ENCODE measurements at places on chromosomes 1 and 21. TPM values are rescaled to one million over a fixed set of nuclear protein-coding genes. Genes with fewer than 3 reads are reported as not detected.

- DNase-seq, result no peak
Measured at GRCh38 chr1:168601051-168601450, 24.6 kb downstream of the XCL1 start.

GRCh38 chr1:100325415-100326324, 26.6 kb upstream of the CDC14A start:
- DNase-seq, result no peak

The HTR6 gene
- polyA plus RNA-seq, result not detected

The SAMSN1 gene
- polyA plus RNA-seq, result 2.5 TPM

The GNG12 gene
- 90.3 TPM for polyA plus RNA-seq

DNA sequence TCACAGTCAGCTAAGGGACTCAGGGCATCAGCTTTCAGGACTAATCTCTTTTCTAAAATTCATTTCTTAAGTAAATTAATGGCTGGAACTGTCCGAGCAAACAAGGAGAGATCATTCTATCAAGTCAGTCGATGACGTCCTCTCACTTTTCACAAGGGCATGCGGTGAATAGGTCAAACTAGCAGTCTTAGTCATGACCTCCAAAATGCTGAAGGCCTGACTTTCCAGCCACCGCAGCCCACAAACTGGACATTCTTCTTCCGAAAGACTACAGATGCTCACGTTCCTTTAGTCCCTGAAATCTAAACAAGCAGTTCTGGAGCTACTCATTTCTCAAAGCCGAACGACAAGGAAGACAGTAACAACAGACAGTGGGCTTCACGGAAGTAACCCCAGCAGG, 127.9 kb downstream of the TIAM1 start:
- no peak for DNase-seq

The FAM43B gene
- polyA plus RNA-seq, result not detected

- no peak for DNase-seq
Measured at GRCh38 chr21:28991861-28992525, 684 bp downstream of the LTN1 start.

DNA sequence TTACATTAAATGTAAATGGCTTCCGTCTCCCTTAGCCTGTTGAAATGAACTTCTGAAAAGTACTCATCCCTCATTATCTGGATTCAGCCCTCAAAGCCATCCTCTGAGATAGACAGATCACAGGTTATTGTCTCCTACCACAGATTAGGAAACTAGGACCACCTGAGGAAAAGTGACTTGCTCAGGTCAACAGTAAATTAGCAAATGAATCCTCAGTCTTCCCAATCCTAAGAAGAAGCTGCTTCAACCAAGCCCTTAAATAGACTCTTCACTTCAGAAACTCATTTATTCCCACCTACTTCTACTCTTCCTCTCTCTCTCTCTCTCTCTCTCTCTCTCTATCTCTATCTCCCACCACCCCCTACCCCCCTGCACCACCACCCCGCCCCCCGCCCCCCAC, 152.3 kb downstream of the DMRTA2 start:
- DNase-seq, result no peak

The LENEP gene
- polyA plus RNA-seq, result not detected

- no peak for DNase-seq
Measured at GRCh38 chr1:5620418-5620817, 371.8 kb downstream of the NPHP4 start.

DNA sequence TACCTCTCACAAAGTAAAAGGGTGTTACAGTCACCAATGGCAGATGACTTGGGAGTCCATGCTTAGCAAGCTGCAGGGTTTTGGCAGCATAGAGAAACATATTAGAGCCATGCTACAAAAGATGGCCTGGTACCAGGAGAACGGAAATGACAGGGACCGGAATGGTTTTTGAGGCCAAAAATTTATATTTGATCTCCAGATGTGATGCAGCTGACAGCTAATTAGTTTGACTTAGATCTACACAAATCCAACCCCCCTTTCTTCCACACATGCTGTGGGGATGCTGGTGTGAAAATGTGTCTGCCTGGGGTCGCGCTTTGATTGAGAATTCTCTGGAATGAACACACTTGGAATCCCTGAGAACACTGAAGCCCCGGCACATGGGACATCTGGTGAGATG, 26.5 kb downstream of the SYF2 start:
- no peak for DNase-seq

DNA sequence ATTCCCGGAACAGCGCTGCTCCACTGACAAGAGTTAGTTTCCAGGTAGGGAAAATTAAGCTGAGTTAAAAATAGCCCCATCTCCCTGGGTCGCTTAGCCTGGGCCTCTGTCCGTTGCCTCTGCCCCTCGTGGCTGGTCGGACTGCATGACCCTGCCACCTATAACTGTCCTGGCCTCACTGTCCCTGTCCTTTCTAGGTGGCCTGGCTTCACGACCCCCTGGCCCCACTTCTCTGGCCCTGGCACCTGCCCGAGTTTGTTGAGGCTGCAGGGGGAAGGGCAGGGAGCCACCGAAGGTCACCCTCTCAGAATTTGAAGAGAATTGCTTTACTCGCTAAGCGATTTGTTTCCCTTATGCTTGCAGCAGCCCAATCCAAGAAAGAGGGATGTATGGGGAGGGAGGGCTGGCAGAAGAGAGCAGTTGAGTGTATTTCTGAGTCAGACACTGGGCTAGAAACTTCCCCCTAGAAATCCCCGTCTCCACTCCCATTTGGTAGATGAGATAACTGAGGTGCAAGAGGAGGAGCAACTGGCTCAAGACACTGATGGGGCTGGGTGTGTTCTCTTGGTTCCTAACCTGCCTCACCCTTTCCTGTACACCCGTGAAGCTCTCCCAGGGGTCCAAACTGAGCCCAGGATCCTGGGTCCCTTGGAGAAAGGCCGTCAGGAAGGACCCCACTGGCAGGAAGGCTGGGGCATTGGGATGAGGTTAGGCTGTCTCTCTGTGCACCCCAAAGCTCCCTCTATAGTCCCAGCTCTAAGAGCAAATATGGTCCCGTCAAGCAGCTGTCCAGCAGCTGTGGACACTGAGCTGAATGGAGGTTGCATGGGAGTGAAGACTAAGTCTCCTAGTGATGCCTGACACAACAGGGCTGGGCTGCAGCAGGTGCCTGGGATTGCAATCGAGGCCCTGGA, 2.9 kb upstream of the EDN2 start:
- no peak for DNase-seq

DNA sequence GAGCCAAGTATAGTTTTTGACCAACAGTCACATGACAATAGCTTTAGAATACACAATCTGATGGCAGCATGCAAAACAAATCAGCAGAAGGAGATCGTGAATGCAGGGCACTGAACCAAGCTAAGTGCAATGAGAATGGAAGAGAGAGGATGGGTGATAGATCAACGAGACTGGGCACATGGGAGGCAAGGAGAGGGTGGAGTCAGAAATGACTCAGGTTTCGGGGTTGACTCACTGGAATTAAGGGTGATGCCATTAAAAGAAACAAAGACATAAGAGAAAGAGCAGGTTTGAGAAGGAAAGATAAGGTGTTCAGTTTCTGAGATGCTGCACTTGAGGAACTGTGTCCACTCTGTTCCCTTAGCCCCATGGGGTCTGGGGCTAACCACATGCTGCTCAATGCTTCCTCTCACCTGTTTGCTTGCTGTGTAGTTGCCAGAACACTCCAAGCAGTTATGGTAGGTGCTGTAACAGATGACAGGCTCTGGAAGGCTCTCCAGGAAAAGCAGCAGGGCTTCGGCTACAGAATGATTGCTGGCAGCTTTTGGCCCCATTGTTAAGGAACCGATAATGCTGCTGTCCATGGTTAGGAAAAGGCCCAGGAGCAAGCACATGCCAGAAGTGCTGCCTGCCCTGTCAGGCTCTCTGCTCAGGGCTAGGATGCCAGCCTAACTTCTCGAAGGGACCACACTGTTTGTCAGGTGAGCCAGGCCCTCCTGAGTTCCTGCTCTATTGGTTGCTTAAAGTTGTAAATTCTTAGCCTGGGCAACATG, 6.1 kb upstream of the MTF1 start:
- no peak for DNase-seq

DNA sequence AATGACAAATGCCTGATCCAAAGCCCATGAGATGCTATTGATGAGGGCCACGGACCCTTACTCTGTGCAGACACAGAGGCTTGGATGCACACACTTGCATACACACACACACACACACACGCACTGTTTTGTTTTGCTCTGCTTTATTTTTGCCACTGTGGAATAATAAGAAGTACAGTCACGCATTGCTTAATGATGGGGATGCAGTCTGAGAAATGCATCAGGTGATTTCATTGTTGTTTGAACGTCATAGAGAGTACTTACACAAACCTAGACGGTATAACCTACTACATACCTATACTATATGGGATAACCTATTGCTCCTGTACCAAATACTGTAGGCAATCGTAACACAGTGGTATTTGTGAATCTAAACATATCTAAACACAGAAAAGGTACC, 104.4 kb downstream of the RHOU start:
- DNase-seq, result no peak

The DIO1 gene
- not detected for polyA plus RNA-seq

DNA sequence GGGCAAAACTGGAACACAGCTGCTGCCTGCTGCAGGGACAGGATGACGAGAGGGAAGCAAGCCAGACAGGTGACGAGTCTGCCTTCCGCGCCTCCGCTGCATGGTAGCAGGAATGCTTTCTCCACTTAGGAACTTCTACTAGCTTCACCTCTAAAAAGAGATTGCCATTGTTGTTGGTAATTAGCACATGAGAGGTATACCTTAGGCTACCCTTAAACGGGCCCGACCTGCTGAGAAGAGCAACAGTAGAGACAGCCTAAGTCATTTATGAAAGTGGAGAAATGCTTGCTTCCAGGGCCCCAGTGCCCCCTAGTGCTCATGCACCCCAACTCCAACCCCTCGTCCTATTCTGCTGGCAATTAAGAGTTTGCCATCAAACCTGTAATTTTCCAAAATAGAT, 96.9 kb upstream of the AKT3 start:
- DNase-seq, result peak; percentile 52

The CACNA1E gene
- not detected for polyA plus RNA-seq

DNA sequence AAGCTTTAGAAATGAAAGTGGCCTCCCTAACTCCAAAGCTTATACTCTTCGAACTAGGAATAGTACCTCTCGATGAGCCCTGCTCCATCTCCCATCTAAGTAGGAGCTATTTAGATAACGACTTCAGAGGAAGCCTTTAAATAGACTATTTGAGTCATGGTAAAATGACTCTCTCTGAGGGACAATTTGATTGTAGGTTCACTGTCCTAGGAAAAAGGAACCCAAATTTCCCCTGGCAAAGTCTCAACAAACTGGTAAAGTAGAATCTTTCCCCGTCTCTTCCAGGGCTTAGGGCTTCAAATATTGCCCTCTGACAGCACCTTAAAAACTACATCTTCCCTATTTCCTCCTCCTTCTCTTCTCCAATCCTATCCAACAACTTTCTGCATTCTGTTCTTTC, 2.0 kb upstream of the FCER1A start:
- no peak for DNase-seq

GRCh38 chr1:55559842-55560241, 344.7 kb upstream of the USP24 start:
- no peak for DNase-seq

The INKA2 gene
- 2.6 TPM for polyA plus RNA-seq

- DNase-seq, result peak; percentile 35
Measured at GRCh38 chr1:69648486-69648885, 80.8 kb downstream of the LRRC7 start.

GRCh38 chr1:97506368-97506767, 414.5 kb downstream of the DPYD start:
- DNase-seq, result no peak

- no peak for DNase-seq
Measured at GRCh38 chr1:55061000-55061705, 21.8 kb downstream of the PCSK9 start.

GRCh38 chr1:111837393-111837792, 81.7 kb downstream of the DDX20 start:
- no peak for DNase-seq

The PLA2G4A gene
- polyA plus RNA-seq, result 7.0 TPM

DNA sequence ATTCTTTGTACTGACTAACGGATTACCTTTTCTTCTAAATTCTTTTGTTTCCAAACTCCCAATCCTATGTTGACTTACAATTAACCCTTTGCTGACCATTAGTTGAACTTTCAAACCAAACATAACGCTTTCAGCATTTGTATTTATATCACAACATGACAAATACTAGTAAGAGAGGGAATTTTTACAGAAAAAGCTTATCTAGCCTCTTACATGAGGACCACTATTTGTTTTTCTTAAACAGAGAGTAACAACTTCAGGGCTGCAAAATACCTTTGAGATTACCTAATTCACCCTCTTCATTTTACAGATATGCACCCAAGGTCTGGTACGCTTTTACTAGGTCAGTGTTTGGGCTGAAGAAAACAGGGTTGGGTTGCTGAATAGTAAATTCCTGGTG, 45.0 kb upstream of the CXADR start:
- no peak for DNase-seq

GRCh38 chr1:12316331-12316730, 86.5 kb downstream of the VPS13D start:
- no peak for DNase-seq

DNA sequence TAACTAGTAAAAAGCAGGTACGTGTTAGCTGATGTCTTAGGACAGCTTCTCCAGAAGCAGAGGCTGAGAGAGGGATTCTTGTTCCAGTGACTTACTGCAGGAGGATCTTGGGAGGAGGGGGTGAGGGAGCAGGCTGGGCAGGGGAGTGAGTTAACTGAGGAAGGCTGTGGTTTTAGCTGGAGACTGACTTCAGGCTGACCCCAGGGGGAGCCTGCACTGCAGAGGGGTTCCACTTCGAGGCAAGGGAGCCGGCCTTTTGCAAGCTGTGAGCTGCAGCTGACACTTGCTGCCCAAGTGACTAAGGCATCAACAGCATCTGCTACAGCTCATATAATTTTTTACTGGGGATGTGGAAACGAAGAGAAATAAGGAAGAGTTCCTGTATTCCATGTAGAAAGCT, 50.4 kb upstream of the SOD1 start:
- no peak for DNase-seq

DNA sequence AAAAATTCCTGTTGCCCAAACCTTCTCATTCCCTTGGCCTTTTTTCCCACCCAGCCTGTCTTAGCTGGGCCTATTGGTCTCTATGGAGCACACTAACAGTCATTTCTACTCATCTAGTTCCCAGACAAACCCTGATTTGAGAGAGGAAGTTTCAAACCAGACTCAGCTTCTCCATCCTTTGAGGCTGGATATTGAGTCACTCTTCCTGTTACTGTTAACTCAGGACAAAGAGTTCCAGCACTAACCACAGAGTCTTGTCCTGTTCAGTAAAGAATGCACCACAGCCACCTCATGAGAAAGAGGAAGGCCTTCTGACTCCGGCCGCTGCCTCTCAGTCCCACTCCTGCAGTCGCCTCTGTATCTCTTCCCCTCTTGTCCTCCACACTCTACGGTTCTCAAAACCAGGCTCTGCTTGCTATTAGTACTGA, 137.8 kb downstream of the PTPRC start:
- DNase-seq, result peak; percentile 98

DNA sequence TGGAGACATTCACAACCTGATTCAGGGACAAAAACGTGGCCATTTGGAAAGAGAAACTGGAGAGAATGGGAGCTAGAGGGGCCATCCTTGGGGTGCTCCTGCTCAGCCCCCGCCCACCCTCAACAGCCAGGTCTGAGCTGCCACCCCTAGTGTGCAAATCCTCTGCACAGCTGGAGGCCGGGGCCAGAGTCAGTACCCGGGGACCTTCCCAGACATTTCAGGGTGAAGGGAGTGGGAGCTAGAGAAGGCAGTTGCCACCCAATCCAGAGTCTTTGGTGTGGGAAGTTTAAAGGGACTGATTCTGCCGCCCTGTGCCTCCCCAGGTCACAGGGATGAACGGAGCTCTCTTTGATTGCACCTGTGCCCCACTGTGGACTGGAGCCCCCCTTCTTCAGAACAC, 397.4 kb downstream of the MATN1 start:
- no peak for DNase-seq

The RHD gene
- polyA plus RNA-seq, result not detected

- no peak for DNase-seq
Measured at GRCh38 chr1:173590557-173590956, 12.3 kb downstream of the SLC9C2 start.

The GPR153 gene
- 3.9 TPM for polyA plus RNA-seq

The HPCA gene
- polyA plus RNA-seq, result not detected

Measured in endothelial cell of umbilical vein (primary cell).